Thoracic aorta (tissue), 2 donors: ENCODE measurements at places on chromosomes 12 and 14.

DNA sequence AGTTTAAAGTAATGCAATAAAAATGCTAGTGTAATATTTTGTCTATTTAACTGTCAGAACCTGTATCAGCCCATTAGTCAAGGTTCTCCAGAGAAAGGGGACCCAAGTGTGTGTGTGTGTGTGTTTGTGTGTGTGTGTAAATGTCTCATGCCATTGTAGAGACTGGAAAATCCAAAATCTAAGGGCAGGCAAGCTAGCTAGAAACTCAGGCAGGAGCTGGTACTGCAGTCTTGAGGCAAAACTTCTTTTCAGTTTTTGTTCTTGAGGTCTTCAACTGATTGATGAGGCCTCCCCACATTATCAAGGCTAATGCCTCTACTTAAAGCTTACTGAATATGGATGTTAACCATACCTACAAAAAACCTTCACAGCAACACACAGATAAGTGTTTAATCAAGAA, 126.7 kb downstream of the PRKD1 start:
- no peak for DNase-seq

DNA sequence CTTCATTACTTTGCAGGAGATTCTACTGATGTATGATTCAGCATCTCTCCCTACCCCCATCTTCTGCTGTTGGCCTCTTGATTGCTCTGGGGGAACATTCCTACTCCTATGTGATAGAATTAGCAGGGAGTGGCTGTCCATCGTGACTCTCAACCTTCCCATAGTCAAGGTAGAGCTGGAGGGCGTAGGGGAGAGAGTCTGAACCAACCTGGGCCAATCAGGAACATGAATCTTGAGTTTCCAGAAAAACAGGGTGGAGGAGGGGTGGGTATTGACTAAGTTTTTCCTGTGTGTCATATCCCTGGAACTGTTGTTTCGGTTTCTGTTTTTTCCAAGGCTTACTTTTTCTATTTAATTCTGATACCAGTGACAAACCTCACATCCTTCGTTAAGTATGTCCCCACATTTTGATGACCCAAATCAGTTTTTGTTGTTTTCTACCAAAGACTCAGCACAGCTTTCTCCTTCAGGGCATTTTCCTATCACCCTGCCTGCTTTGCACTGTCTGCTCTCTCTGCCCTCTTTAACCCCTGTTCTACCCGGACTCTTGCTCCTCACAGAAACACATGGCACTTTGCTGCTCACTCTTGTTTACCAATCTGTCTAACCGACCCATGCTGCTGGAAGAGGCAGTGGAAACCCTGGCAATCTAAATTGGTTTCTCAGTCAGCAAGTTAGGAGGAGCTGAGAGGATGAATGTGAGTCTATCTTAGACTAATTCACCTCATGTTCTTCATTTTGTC, 1428.3 kb downstream of the AACS start:
- no peak for DNase-seq

DNA sequence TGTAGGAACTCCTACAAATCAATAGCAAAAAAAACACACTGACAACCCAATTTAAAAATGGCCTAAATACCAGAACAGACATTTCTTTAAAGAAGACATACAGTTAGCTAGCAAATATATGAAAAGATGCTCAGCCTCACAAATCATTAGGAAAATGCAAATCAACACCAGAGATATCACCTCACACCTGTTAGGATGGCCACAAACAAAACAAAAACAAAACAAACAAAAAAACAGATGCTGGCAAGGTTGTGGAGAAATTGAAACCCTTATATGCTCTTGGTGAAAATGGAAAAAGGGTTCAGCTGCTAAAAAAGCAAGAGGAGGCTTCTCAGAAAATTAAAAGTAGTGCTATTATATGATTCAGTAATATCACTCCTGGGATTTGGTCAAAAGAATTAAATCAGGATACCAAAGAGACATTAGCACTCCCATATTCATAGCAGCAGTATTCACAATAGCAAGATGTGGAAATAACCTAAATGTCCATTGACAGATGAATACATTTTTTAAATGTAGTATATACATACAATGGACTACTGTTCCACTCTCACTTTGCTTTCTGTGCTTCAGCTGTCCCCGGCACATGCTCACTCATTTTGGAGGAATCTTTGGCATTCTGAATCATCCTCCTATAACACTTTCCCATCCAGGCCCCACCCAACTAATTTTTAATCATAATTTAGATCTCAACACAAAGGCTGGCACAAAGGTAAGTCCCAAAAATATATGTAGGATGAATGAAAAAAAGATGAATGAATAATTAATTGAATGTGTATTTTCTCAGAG, 99.1 kb downstream of the SYT1 start:
- DNase-seq: no peak

DNA sequence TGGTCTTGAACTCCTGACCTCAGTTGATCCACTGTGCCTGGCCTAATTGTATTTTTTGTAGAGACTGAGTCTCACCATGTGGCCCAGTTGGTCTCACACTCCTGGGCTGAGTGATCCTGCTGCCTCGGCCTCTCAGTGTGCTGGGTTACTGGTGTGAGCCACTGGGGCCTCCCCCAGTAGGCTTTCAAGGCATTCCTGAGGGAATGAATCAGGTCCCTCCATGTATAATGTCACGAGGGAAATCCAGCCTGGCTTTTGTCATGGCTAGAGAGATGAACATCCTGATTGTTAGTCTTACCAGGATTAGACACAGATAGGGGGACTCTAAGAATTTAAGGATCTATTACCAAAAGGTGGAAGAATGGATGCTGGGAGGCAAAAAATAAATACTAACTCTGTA, 51.9 kb downstream of the CPSF2 start:
- DNase-seq: no peak

DNA sequence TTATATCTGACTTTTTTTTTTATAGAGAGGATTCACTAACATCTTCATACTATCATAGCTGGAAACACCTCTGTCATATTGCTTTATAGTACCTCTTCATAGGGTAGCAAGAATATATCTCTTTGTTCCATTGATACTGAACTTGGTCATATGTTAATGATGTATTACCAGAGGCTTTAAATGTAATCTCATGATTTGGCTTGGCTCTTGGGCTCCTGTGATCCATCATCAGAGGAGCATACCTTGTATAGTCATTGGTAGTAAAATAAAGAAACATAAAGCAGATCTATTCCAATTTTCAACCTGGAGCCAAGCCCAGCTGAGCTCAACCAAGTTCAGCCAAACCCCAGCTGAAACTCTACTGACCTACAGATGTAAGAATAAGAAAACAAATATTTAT, 43.2 kb upstream of the GRIN2B start:
- DNase-seq: no peak

GRCh38 chr14:58639198-58639565, 1.4 kb downstream of the DACT1 start:
- no peak for DNase-seq

DNA sequence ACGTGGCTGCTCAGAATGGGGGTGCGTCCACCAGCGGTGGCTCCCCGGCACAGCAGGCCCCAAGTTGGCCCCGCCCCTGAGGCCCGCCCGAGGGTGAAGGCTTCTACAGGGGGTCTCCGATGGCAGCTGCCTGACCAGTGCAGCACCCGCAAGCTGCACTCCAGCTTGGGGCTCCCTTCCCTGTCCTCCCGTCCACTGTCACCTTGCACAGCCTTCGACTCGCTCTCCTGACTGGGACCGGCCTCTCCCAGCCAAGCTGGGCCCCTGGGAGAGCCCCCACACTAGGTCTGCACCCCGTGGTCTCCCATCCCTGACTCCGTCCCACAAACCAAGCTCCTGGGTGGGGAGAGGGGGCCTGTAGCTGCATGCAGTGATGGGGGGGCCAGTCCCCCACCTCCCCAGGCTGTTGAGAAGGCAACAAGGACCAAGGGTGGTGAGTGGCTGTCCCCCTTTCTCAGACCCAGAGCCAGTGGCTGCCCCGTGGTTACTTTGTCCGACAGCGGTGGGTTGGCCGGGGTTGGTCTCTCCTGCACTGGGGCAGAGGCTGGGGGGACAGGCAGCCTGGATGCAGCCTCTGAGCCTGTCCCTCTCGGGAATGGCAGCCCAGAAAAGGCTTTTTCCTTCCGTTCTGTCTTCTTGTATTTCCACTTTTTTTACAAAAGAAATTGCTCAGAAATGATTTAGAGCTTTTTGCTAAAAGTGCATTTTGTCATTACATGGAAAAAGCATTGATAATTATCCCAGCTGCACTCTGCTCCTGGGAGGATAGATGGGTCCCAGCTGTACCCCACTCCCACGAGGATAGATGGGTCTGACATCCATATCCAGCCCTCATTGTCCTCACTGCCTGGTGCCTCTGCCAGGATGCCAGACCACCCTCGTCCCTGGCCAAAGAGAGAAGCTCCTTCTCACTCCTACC, 217.0 kb downstream of the KIF26A start:
- no peak for DNase-seq

DNA sequence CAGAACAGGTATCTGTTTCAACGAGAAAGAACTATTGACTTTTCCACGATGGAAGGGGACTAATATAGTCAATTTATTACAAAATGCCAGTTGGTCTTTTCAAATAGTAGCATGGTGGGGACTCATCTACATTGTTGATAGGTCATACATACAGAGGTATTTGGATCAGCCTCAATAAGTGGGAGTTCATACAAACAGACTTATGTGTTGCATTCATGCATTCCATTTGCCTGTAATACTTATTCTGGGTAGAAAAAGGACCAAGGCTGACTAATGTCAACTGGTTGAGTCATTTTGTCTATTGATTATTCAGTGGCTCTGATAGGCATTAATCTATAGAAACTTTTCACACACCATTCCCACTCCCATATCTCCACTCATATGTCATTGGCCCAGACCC, 41.5 kb upstream of the GLIPR1 start:
- no peak for DNase-seq

GRCh38 chr14:91293281-91293680, 48.8 kb upstream of the GPR68 start:
- DNase-seq: no peak

- no peak for DNase-seq
These were observed 107.3 kb downstream of the CRADD start for GRCh38 chr12:93784339-93785086.

DNA sequence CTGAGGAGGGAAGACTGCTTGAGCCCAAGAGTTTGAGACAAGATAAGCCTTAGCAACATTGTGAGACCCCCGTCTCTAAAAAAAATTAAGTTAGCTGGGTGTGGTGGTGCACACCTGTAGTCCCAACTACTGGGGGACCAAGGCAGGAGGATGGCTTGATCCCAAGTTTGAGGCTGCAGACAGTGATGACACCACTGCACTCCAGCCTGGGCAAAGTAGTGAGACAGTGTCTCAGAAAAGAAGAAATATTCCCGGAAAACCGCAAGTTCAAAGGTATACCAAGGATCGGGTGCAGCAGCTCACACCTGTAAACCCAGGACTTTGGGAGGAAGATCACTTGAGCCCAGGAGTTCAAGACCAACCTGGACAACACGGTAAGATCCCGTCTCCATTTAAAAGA, 5.8 kb downstream of the PTGES3 start:
- DNase-seq: no peak

DNA sequence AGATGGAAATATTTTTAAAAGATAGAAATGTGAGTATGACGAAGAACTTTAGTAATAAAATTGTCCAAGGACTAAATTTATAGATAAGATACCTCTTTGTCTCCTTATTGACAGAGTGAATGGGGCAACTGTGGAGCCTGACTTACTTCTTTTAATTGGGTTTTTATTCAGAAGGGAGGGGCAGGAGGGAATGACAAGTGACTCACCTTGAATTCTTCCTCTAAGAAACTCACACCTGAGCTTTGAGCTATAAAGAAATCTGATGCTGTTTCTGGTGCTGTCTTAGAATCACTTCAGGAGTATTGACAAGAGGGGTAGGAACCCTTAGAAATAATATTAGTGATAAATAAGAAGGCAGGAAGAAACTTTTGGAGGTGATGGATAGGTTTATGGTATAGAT, 951 bp downstream of the NR1H4 start:
- no peak for DNase-seq

DNA sequence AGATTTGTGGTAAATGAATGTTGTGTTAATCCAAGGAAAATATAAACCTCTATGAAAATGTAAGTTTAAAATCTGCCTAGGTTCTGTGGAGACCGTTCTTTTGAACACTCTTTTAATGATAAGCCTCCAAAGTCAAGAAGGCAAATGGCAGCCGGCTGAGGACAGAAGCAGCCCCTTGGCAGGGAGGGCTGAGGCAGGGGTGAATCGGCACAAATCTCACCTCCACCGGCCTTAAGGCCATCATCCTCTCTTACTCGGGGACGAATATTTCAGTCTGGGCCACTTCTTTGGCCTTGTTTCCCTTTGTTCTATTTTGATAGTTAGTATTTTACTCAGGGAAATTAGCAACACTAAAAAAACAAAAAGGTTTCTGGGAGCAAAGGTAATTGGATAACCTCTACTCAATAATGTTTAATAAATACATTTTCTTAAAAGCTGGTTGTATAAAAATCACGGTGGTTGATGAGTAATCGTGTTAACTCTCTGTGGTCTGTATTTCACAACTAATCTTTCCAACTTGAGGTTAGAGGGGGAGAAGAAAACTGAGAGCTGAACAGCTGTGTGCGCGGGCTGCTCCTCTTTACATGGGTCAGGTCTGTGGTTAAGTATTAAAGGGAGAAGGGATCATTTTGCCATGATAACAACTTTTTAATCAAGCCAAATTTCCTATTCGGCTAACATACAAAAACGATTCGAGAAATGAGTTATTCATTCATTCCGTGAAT, 18.6 kb downstream of the LGMN start:
- no peak for DNase-seq

DNA sequence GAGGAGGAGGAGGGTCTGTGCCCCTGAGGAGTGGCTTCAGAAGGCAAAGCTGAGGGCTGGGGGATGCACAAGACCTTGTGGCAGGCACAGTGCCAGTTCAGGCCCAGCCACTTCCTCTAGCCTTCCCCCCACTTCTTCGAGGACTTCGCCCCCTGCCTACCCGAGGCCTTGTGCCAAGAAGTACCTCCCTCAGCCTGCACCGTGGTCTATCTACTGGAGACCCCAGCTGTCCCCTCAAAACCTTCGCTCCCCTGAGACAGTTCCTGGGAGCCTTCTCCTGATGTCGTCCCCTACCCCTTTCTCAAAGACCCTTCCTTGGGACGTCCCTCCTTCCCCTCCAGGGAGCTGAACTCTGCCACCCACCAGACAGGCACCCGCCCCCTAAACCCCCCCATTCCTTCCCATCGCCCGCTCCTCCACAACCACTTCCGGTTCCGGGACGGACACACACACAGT, 604 bp downstream of the ZNF384 start:
- no peak for DNase-seq

GRCh38 chr12:102182635-102183034, 15.0 kb downstream of the PMCH start:
- DNase-seq: no peak

- no peak for DNase-seq
These were observed 237.2 kb upstream of the FKBP4 start for GRCh38 chr12:2557597-2557996.

GRCh38 chr12:116264525-116265070, 12.9 kb downstream of the MED13L start:
- DNase-seq: no peak

- no peak for DNase-seq
These were observed 129.5 kb downstream of the FBXL14 start for GRCh38 chr12:1464925-1465324.

GRCh38 chr12:88985631-88986030, 366.7 kb downstream of the DUSP6 start:
- no peak for DNase-seq

GRCh38 chr12:19739195-19739776, 300.0 kb downstream of the AEBP2 start:
- DNase-seq: peak; percentile 5
